GM23338 (cell line): ENCODE measurements at places on chromosomes 12 and 14.

DNA sequence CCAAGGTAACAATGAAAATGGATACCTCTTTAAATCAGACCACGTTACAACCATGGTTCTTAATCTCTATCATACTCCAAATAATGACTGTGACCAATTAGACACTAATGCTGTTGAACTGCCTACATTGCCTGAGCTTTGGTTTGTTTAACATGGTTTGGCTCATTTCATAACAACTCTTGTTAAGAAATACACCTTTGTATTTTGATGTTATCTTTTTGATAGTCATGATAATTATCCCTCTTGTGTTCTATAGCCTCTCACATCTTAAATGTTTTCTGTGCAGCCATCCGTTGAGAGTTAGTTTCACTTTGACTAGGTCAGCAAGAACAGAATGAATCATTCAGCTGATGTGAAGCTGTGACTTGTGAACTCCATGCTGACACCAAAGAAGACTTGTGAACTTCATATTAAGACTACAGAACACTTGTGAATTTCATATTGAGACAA is 75.5 kb upstream of the RERGL start:
- no peak for DNase-seq

DNA sequence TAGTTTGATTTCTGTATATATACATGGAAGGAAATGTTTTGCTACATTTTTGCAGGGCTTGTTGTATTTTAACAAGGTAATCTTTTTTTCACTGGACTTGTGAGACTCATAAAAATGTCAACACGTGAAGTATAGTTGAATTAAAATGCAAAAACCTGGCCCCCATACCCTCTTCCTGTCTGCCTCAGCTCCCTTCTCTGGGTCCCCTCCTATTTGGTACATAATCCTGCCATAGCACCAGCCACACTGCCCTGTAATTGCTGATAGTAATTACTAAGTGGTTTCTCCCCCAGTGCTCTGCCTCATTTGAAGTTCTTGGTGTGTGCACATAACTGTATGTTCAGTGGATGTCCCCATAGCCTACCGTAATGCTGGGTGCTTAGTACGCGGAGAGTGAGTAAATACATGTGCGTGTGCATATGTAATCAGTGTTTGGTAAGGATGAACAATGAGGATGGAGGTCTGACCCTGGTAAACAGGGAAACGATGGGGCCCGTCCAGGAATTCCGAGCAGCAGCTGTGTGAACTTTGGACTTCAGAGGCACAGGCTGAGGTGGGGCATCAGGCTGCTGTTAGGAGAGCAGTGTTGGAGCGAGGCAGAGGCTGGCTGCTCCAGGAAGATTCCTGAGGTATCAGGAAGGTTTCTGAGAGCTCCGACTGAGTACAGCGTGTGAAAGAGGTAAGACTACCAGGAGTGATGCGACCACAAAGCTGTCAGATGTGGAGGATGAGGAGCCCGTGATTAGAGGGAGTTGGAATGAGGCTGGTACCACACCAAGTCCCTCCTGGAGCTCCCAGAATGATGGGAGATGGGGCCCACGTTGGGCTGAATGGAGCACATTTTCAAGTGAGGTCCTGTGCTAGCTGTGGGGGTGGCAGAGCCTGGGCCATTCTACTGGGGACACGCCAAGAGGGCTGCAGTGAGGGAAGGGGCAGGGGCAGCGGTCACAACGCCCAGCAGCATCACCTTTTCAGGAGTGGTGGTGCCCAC is 106.8 kb downstream of the PELI2 start:
- no peak for DNase-seq

GRCh38 chr12:110636516-110636915 is 22.6 kb downstream of the TCTN1 start:
- DNase-seq, result no peak

DNA sequence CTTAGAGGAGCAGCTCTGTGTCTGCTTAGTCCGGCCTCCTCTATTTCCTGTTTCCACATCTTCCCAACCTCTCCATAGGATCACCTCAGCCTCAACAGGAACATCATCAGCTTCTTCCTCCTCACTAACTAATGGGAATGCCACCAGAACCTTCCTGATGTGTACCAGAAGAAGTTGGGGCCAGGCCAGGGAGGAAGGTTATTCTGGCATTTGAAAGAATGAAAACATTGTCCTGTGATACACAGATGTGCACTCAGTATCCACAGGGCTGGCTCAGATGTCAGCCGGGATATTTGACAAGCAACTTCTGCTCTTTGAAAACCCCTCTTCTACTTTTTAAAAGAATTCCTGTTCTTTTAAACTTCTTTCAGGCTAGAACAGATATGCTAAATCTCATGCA is 63.6 kb downstream of the TMEM30B start:
- DNase-seq, result no peak

- no peak for DNase-seq
These were observed 49.9 kb downstream of the OTX2 start for GRCh38 chr14:56760164-56760914.

DNA sequence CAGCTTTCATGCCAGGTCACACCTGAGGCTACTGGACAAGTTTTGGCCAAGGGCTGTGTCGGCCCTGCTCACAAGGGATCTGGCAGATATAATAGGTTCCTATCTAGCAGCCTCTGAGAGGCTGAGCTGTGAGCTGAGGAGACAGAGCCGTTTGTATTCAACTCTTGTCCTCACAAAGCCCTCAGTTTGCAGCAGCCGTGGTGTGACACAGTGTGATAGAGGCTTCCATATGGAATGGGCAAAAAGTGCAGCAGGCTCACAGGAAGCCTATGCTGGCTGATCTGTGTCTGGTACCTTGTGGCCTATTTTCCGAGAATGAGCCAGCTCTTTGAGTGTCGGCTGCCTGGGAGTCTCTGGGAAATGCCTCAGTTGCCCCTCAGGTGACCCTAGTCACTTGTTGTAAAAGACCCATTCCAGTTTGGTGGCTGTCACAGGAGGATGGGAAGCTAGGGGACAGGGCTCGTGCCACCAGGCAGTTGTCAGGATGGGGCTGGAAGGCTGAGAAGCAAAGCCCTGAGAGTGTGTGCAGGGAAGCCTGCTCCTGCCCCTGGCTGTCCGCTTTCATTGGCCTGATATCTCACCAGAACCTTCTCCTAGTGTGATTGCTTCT is 16.1 kb downstream of the VRTN start:
- no peak for DNase-seq

DNA sequence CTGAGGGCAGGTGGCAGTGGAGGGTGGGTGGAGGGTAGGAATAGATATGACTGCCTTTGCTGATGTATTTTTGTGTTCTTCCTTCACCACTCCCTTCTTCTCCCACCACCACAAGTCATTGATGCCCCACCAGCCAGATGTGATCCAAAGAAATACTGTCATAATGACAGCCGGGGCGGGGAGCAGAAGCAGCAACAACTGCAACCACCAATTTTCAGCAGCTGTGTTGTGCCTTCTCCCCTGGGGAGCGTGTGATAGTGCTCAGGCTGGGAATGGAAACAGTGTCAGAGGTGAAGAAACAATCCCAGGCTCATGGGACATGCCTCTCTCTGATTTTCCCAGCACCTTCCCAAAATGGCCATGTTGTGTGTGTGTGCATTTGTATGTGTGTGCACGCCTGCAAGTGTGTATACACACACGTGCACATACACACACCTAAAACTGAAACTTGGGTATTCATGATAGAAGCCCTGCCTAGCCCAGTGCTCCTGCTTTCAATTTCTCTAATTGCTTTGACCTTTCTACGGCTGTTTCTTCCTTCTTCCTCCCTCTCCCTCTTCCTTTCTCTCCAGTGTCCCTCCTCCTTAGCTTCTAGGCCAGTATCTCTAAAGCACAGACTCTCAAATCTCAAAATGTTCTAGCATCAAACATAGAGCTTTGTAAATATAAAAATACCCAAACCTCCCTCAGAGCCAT is 299.2 kb upstream of the FKBP4 start:
- no peak for DNase-seq

- DNase-seq, result no peak
These were observed 31.8 kb downstream of the SLC8B1 start for GRCh38 chr12:113302886-113303640.

DNA sequence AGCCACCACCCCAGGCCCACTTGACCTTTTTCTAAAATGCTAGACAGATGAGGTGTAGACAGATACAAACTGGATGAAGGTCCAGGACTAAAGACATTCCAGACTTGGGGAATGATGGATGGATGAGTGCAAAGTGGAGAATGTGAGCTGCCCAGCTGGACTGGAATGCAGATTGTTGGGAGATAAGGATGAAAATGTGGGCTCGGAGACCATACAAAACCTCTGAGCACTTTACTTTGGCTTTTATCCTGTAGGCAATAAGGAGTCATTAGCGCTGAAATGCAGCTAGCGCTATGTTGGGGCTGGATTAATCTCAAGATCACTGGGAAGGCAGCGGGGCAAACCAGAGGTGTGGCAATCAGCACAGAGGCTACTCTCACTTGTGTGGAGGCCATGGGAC is 64.7 kb upstream of the GNPNAT1 start:
- DNase-seq, result no peak

GRCh38 chr14:36653413-36653812 is 8.2 kb upstream of the PAX9 start:
- DNase-seq, result no peak

- DNase-seq, result no peak
These were observed 38.2 kb downstream of the TRAFD1 start for GRCh38 chr12:112163471-112163991.

- DNase-seq, result no peak
These were observed 24.3 kb downstream of the CFAP54 start for GRCh38 chr12:96513681-96514080.

DNA sequence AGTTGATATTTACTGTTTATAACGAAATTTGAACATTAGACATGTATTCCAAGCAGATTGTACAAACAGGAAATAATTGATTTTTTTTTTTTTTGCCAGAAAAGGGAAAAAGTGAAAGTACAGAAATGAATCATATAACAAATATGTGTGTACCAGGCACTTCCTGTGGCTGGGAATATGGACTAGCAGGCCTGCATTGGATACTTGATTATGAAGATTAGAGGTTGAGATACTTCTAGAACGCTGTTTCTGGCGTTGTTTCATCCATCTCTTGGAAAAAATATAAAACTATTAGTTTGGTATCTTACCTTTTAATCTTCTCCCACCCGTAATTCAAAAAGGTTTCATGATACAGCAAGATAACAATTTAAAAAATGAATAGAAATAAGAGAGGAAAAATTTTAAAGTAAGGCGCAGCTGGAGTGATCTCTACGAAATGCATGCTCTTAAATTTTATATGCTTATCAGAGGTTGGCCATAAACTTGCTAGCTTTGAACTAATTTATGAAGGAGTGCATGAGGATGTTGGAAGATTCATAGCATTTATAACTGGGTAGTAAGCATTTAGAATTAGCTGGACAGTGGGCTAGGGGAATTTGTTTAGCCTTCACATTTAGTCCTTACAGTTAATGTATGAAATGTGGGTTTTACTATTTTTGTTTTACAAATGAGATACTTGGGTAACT is 90.8 kb downstream of the AEBP2 start:
- no peak for DNase-seq

DNA sequence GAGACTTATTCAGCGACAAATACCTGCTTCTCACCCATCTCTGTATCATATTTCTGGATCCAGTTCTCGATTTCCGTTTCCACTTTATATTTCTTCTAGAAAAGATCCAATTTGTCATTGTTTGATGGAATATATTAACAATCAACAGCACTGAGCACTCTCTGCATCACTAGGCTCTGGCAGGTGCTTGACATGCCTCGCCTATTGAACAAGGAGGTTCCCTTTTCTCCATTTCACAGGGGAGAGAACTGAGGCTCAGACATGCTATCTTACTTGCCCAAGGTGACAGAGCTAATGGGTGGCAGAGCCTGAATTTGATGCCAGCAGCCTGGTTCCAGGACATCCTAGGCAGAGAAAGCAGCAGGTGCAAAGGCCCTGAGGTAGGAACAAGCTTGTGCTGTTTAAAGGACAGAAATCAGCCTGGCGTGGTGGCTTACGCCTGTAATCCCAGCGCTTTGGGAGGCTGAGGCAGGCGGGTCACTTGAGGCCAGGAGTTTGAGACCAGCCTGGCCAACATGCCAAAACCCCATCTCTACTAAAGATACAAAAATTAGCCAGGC is 12.1 kb downstream of the RITA1 start:
- no peak for DNase-seq

DNA sequence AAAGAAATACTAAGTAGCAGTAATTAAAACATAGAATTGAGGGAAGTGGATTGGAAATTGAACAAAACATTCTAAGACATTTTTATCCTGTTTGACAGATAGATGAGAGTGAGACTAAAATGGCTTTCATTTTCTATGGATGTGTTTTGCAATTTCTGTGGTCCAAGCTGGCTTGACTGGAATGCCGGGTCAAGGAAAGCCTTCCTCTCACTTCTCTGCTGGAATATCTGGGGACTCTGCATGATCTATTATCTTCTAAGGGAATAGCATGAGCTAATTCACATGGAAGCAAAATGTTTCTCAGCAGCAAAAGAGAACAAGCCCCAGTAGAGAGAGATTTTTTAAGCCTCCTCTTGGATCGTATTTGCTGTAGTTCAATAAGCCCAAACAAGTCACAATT is 407.9 kb upstream of the ATXN7L3B start:
- no peak for DNase-seq

DNA sequence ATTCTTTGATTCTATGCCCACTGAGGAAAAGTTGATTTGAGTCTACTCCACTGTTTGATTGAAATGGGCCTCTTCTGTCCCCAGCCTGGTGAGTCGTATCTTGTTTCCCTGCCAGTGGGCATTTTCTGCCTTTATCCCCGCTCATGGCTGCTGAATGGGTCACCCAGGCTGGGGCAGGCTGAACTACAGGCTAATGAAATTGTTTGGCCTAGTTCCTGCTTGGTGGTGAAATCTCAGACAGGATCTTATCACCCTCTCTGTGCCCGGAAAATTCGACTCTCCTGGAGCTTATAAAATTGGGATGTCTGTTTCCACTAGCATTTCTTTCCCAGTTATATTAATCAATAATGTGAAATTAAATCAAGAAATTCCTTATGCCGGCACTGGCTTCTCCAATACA is 65.0 kb downstream of the CHST11 start:
- DNase-seq, result no peak
